Activated T-helper 2 cell treated with anti-CD3 and anti-CD28 coated beads, Interferon-gamma antibody, Interleukin-2, Interleukin-4, amounts not matched to agents 10 μg/mL and 5 μg/mL and 100 μg/mL, durations not matched to agents 14 hours and 24 hours and 36 hours (primary cell): ENCODE measurements at places on chromosomes 2 and 18.

GRCh38 chr2:444937-445884 is 157.3 kb upstream of the ALKAL2 start:
- DNase-seq: no peak

DNA sequence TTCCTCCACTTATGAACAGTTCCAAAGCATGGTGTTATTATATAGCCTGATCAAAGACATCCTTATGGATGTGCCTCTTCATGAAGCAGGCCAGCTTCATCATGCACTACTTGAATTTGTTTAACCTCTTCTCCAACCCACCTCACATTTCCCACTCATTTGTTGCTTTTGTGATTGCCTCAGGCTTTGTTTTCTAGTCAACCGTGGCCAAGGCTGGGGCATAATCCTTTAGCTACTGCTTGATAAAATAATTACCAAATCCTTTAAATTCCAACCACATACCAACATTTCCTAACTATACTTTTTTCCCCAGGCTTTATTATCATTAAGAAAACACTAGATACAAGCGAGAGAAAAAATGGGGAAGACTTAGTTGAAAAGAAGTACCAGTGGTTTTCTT is 39.6 kb upstream of the SCN1A start:
- no peak for DNase-seq

DNA sequence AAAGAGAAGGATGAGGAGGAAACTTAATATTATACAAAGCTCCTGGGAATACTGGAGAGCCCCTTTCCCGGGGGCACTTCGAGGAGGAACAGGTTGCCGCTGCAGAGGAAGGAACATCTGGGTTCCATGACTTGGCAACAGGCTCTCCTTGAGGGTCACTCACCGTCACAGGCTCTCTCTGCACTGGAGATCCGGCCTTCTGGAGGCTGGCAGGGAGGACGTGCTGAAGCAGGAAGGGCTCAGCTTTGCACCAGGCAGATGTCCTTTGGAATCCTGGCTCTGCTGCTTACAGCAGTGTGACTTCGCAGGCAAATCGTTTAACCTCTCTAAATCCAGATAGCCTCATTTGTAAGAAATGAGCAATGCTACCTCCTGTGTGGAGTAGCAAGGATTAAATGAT is 2.9 kb upstream of the DPYSL5 start:
- DNase-seq: no peak

DNA sequence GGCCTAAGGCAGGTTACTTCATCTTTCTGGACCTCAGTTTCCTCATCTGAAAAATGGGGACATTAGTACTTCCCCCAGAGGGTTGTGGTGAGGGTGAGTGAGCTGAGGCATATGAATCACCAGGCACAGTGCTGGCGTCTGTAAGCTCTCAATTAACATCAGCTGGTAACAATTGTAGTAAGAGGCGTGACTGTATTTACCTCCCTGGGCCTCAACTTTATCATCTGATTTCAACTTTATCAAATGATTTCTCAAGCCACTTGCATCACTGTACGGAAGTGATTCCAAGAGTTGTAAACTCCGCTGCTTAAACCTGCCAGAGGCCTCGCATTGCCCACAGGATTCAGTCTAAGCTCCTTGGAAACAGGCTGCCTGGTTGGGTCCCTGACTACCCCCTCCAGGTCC is 53.6 kb upstream of the PKDCC start:
- DNase-seq: no peak

DNA sequence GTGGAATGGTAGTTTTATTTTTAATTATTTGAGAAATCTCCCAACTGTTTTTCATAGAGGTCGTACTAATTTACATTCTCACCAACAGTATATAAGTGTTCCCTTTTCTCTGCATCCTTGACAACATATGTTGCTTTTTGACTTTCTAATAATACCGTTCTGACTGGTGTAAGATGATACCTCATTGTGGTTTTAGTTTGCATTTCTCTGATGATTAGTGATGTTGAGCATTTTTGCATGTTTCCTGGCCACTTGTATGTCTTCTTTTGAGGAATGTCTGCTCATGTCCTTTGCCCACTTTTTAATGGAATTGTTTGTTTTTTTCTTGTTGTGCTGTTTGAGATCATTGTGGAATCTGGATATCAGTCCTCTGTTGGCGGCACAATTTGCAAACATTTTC is 242.5 kb downstream of the ZNF521 start:
- no peak for DNase-seq

- no peak for DNase-seq
Observed at GRCh38 chr2:132991471-132992045, 321.6 kb upstream of the LYPD1 start.

DNA sequence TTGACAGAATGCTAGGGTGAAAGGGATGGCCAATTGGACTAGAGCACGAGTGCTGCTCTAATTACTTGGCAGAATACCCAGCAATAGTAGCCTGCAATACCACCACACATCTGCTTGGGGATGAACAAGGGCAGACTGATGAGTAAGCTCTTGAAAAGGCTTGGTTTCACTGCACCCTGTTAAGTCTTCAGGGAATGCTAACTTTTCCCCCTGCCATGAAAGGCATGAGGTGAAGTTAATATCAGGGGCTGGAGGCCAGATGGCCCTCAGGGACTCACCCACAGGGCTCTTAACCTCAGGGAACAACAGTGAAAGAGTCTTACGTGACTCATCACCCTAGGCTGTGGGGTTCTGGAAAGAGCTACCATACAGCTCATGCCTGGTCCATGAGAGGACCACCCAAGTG is 51.7 kb upstream of the MYL1 start:
- DNase-seq: no peak

- DNase-seq: no peak
Observed at GRCh38 chr18:63917817-63918216, 10.1 kb downstream of the SERPINB10 start.

- no peak for DNase-seq
Observed at GRCh38 chr2:47964722-47965434, 58.6 kb upstream of the FBXO11 start.

- DNase-seq: no peak
Observed at GRCh38 chr2:10447300-10447894, 730 bp downstream of the ODC1 start.

DNA sequence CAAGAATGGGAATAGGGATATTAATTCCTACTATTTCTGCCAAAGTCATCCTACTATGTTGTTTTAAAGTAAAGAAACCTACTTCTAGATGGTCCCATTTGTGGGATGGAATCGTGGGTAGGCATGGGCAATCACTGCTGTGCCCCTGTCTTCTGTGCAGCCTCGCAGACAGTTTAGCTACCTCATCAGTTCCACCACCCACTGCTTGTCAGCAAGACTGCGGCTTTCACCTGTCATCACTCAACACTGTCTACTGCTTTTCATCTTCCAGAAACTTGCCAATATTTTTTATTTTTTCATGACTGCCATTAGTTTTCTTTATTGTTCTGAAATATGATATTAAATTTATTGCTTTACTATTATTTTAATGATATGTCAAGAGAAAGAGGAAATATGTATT is 368.1 kb upstream of the KYNU start:
- DNase-seq: no peak

DNA sequence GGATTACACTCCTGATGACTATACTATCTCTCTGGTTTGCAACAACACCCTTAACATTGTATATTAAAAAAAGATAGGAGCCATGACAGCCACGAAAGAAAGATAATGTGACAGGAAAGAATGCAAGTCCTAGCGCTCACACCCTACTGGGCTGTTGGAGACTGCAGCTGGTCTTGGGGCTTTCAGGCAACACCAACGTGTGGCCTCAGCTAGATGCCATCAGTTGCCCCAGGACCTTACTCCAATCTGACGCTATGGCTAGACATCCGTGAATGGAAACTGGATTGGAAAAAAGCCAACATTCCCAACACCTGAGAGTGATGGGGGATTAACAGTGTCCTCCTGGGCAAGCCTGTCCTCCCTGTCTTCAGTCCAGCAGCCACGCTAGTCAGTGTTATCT is 357.4 kb upstream of the GULP1 start:
- no peak for DNase-seq

DNA sequence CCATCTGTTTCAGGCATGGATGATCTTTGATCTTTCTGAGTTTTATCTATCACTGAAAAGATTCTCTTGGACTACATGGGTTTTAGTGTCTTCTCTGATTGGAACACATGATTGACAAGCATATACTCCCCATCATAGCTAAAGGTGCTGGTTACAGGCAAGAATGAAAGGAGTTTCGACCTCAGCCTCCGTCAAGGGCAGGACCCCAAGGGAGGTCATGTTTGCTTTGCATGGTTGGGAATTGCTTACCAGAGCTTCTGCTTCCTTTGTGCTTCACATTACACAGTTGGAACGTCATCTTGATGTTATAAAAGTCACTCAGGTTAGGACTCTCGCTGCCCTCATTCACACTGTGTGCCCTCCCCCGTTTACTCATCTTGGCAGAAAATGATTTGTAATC is 287.7 kb downstream of the PIK3C3 start:
- DNase-seq: no peak

DNA sequence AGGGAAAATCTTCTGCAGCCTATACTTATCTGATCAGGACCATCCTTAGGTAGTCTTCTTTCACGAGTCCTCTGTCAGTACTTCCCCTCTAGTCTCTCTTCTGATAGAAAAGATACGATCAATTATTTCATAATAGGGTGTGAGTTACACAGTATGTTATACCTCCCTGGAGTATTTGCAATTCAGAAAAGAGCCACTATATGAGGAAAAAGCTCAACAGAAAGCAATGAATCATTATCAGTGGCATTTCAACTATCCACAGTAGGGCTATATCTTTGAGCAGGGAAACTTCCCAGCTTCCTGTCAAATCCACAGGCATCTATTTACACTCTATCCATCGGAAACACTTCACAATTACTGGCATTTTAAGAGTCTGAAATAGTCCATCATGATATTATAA is 105.3 kb upstream of the ACVR2A start:
- no peak for DNase-seq

GRCh38 chr2:174753038-174753633 is 11.1 kb downstream of the CHRNA1 start:
- no peak for DNase-seq

DNA sequence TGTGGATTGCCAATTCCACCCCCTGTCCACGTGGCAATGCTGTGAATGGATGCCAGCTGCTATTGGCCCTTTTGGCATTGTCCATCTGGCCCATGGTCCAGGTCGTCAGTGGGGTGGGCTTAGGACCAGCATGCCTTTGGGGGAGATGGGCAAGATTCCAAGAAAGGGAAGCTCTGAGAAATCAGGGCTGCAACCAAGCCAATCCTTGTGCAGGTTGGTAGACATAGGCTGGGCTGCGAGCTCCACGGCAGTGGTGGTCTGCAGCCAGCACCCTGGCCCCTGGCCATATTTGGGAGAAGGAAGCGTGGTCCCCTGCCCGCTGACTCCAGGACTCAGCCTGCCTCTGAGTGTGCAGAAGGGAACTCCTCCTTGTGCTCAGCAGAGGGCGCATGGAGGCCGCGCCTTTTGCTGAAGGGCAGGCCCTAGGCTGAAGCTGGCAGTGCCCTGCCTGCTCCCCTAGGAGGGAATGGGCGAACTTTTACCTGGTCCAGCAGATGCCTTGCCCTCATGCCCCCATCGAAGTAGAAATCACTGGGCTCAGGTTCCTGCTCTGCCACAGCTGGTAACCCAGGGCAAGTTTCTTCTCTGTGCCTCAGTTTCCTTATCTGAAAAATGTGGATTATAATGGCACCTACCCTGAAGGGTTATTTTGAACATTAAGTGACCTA is 5.4 kb downstream of the SPR start:
- peak; percentile 27 for DNase-seq

DNA sequence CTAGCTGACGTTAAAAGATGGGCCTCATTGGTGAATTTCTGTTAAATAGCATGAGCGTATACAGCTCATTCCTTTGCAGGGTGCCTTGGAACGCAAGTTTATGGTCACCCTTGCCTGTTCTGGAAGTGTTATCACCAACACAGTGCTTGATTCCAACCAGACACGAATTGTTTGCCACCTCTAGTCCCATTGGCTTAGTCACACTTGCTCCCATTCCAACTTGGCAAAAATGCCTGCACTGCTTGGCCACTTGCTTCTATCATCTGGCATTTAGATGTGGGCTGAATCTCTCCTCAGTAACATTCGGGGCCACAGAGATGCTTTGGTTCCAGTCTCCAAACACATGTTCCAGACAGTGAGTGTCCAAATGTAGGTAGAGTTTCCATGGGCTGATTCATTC is 27.5 kb upstream of the ACVR1 start:
- no peak for DNase-seq

- no peak for DNase-seq
Observed at GRCh38 chr2:193668557-193669323, 1474.0 kb upstream of the TMEFF2 start.

DNA sequence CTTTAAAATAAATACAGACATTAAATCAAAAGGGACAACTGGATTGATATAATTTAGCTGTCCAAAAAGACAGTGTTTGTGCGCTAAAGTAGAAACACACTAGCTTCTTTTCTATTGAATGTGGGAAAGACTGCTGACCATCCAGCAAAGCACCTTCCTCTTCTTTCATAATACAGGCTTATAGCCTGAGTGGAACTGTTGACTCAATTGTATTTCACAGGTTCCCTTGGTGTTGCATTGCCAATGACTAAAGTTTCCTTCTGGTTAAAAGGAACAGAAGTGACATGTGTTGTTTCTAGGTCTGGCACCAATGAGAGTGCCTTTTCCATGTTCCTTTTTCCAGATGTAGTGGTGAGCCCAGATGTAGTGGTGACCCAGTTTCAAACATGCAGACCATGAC is 412.3 kb downstream of the RNF144A start:
- no peak for DNase-seq

DNA sequence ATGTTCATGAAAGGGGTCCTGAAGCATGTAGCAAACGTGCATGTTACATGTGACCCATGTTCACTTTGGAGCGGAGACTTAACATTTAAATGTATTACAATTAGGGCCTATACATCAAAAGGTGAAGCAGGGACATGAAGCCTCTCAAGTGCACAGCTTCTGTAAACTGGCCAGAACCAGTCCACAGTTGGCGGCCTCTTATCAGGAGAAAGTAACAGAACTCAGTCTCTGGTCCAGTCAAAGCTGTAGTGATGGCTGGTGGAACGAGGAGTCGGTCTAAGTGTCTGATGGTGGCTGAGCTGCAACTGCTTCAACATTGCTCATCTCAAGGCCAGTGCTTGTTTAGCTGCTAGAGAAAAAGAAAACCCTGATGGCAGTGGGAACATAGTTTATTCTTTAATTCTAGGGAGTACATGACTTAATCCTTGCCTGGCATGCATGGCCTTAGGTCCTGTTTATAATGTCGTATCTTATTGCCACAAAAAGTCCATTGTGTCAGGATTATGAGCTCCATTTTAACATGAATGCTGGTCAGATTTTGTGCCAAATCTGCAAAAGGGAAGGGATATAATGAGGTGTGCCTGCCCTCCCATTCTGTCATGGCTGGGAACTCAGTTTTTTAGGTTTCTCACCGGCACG is 22.2 kb upstream of the YES1 start:
- no peak for DNase-seq
